ENCODE measurements at places on chromosomes 3 and 15.

GRCh38 chr3:158460926-158461325 lies 110.1 kb upstream of the MLF1 start:
- DNase-seq = no peak

DNA sequence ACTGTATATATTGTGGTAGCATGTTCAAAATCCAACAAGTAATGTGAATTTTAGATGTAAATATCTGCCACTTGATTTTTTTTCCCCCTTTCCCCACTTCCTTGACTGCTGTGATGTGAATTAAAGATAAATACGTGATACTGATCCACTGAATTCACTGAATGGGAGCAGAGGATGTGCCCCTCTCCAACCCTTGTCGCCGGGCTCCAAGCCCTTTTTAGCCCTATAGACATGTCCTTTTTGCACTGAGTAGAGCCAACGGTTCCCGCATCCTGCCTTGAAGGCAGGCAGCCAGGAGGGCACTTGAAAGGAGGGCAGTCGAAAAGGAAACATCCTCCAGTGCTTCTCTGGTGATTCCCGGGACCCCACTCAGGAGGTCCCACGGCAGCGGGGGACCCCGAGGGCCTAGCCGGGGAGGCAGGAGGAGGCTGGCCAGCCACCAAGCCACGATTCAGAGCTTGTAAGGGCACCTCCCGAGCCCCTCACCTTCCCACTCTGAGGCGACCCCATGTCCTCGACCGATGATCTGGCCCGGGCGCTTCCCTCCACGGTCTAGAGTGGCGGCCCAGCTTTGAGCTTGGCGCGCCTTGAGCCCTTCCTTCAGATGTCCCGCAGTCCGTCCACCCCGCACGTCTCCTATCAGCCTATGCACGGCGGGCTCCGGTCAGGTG lies 901 bp upstream of the MANF start:
- no peak for DNase-seq

DNA sequence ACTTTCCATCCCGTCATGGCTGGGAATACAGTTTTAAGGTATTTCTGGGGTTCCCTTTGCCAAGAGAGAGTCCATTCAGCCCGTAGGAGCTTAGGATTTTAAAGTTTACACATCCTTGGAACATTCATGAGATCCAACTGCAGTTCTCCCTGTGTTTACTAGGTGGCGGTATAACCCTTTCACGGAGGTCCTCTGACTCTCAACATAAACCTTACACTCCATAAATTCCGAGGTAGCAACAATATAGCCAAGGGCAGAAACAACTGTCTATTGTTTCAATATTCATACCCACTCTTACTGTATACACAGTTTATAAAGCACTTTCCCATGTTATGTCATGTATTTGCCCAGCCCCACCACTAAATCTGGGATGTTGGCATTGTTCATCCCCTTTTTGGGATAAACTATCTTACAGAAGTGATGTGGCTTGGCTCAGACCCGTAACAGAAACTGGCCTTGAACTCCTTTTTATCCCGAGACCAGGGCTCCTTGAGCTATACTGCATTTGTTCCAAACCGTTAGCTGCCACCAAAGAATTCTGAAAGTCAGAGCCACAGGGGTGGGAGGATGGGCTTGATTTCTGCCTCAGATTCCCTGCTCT lies 69.2 kb upstream of the COL6A5 start:
- DNase-seq = no peak

- no peak for DNase-seq
Measured at GRCh38 chr15:40844696-40845030, 815 bp downstream of the SPINT1 start.

- DNase-seq = no peak
Measured at GRCh38 chr3:139470199-139470598, 6.1 kb downstream of the RBP2 start.

DNA sequence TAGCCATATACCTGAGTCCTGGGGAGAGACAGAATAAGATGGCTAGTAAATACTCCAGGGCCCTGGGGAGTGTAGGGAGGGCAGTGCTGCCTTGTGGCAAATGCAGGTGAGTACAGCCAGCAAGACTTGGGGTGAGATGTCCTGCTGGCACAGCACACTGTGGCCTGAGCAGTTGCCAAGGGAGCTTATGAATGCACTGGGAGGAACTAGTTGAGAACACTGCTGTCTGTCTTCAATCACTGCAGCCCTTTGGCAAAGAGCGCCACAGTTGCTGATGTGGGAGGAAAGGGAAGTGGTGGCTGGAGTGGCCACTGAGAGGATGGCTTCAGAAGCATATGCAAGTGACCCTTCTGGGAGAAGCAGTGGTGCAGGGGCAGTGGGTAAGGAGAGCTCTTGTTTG lies 264.6 kb downstream of the RORA start:
- DNase-seq = no peak
